ENCODE measurements at places on chromosomes 13 and 19.

DNA sequence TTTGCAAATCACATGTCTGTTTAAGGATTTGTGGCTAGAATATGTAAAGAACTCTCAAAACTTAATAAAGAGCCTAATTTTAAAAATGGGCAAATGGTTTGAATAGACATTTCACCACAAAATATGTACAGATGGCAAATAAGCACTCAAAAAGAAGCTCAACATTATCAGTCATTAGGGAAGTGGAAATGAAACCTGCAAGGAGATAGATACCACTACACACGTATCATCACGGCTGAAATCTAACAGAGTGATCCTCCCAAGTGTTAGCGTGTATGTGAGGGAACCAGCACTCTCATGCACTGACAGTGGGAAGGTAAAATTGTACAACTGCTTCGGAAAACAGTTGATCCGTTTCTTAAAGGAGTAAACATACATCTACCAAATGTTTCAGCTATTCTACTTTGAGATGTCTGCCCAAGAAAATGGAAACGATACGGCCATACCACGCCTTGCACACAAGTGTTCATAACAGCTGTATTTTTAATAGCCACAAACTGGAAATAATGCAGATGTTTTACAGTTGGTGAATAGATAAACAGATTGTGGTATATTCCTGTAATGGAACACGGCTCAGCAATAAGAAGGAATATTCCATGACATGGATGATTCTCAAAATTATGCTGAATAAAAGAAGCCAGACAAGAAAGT, 14.5 kb downstream of the ARHGEF7 start:
- no peak for DNase-seq

DNA sequence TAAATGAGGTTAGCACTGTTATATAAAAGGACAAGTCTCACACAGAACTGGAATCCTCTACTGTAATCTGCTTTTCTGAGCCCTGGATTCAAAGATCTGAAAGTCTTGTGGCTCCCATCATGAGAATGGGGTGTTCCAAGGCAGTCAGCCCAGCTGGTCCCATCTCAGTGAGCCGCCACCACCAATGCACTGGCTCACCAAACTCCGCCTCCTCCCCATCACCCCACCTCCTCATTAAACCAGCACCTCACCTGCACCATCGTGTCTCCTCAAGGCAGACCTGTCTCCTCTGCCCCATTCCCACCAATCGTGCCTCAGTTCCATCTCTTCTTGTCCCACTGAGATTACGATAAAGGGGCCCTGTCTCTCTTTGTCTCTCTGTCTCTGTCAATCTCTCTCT, 166.7 kb downstream of the USP12 start:
- no peak for DNase-seq

DNA sequence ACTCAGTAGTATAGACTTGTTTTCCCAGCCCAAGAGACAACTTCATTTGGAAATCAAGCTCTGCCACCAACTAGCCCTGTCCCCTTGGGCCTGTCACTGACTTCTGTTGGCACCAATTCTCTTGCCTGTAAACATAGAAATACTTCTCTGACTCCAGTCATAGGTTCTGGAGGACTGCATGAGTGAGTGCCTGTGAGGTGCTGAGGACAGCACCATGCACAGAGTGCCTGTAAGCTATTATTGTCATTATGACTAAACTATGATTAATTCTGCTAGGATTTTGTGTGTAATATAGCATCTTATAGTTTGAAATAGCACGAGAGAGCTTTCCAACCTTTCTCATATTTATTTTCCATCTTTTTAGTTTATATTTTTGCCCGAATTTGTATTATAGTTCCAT, 247.9 kb downstream of the MYO16 start:
- DNase-seq: no peak

- DNase-seq: no peak
Observed at GRCh38 chr13:52701728-52702465, 37.7 kb downstream of the CNMD start.

GRCh38 chr19:29806098-29806866, 5.5 kb upstream of the CCNE1 start:
- peak; percentile 86 for DNase-seq

GRCh38 chr19:51916167-51916566, 11.1 kb upstream of the ZNF613 start:
- no peak for DNase-seq

- no peak for DNase-seq
Observed at GRCh38 chr13:37706041-37706440, 107.5 kb upstream of the POSTN start.

DNA sequence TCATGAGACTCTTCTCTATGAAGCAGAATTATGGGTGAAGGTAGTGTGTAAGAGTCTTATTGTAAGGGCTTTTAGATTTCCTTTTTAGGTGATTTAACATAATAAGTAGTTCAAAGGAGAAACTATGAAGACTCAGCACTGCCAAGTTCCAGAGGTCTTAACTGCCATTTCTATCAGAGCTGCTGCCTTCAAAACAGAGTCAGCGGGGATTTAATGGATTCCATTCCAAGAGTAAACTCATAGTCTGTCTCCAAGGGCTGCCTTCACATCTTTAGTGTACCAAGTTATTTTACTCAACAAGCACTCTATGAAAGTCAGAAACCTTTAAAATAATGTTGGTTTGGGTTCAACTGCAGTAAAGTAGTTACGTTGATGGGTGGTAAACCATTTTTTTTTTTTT, 289.6 kb upstream of the HTR2A start:
- no peak for DNase-seq

DNA sequence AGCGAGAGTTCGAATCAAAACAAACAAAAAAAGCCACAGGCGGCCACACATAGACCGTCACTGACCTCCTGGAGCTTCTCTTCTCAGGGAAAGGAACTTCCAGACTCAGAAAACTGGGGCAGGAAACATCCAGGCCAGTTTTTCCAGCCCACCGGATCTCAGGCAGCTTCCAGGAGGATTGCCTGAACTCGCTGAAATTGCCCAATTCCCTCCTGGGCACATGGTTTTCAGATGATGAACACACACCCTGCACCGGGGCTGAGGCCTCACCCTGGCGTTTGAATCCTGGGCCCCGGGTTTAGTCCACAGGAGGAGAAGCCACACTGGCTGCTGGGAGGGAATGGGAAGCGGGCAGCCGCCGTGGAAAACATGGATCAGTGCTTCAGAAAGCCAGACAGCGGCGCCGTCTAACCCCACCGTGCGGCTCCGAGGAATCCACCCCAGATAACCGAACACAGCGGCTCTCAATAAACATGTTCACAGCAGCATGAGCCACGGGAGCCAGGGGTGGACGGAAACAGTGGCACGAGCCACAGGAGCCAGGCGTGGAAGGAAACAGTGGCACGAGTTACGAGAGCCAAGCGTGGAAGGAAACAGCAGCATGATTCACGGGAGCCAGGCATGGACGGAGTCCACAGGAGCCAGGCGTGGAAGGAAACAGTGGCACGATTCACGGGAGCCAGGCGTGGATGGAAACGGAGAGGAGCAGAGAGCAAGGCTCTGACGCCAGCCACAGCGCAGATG, 18.2 kb upstream of the PTBP1 start:
- peak; percentile 61 for DNase-seq

DNA sequence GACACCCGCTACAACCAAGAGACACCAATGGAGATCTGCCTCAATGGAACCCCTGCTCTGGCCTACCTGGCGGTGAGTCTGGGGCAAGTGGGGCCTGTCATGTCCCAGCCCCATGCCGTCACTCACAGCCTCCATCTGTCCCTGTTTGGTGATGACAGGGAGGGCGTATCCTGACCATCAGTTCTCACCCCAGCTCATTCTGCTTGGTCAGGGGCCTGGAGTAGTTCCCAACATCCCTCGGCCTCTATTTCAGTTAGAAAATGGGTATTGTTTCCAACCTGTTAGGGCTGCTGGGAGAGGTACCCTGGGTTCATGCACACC, 18.2 kb downstream of the HIPK4 start:
- DNase-seq: no peak

DNA sequence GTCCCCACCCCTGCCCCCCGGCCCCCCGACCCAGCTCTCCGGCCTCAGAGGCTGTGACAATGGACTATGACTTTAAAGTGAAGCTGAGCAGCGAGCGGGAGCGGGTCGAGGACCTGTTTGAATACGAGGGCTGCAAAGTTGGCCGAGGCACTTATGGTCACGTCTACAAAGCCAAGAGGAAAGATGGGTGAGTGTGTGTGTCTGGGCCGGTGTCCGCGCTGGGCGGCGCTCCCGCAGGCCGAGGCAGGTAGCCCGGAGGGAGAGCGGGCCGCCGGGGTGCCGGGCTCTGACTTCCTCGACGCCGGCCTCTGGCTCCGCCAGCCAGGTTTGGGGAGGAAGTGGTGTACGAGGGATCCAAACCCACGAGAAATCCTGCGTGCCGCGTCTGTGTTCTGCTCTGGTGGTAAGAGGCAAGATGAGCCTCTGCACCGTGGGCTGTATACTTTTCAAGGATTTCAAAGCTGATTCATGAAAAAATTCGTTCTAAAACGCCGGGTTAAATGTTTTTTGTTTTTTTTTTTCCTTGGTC, 718 bp downstream of the CDK8 start:
- DNase-seq: peak; percentile 62

- peak; percentile 56 for DNase-seq
Observed at GRCh38 chr19:50794074-50794875, 4.1 kb downstream of the ACP4 start.

DNA sequence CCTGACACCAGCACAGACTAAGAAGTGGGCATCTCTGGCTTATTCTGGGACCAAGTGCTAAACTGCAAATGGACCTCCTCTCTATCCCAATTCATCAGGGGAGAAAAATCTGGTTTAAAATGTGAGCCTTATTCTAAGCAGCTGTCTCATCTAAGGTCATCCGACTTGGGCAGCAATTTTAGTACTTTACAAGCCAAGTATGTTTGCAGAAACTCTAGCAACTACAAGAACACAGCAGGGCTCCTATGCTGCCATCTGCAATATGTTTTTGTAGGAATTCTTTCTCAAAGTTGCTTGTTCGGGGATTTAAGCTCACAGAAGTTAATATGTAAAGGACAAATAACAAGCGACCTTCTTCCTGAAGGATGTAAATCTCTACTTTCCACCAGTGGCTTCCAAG, 113.1 kb downstream of the FOXO1 start:
- no peak for DNase-seq

- no peak for DNase-seq
Observed at GRCh38 chr19:5624018-5624663, 1.3 kb downstream of the SAFB start.

DNA sequence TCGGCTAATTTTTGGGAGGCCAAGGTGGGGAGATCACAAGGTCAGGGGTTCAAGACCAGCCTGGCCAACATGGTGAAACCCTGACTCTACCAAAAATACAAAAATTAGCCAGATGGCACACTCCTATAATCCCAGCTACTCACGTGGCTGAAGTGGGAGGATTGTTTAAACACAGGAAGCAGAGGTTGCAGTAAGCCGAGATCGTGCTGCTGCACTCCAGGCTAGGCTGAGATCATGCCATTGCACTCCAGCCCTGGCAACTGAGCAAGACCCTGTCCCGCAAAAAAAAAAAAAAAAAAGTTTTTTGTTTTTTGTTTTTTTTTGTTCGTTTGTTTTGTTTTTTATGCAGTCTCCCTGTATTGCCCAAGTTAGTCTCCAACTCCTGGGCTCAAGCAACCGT, 21.2 kb downstream of the MAST1 start:
- no peak for DNase-seq

GRCh38 chr13:107441279-107441678, 774.1 kb downstream of the LIG4 start:
- DNase-seq: no peak

DNA sequence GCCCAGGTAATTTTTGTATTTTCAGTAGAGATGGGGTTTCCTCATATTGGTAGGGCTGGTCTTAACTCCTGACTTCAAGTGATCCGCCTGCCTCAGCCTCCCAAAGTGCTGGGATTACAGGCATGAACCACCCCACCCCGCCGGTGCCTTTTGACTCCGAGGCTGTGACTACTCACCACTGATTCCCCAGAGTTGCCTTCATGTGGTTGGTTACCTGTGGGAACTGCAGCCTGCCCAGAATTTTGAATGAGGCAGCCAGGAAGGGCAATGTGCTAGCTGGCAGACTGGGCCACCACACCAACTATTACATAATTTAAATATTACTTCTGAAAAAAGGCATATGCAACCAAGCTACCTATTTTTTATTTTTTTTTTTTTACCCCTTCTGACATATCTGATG, 42.8 kb downstream of the N4BP2L2 start:
- DNase-seq: no peak

DNA sequence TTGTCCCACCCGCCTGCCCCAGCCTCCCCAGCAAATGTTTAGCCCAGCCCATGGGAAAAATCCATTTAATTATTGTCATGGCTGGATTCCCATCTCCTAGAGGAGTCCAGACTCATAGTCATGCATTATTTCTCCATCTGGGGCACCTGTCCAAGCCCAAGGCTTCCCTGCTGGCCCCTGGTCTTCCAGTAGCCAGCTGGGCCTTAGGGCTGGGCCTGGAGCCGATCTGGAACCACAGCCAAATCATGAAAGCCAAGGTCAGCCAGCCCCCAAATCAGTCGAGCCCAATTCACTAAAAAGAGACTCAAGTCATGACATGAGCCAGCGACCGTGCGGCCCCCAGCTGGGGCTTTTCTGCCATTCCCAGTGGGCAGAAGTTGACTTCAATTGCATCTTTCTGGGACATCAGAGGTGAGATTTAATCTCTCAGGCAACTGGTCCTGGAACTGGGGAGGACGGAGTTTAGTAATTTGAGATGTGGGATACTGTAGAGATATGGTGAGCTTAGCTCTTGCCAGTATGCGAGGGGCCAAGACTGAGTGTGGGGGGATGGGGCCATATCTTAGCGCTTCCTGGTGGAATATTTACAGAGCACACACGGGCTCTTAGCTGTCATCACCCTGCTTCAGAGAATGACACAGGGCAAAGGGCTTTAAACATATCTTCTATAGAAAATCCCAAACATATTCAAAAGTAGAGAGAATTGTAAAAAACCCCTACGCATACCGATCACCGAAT, 9.4 kb upstream of the PGLYRP2 start:
- DNase-seq: no peak

GRCh38 chr19:14494910-14495671, 836 bp downstream of the GIPC1 start:
- no peak for DNase-seq

- no peak for DNase-seq
Observed at GRCh38 chr13:25886438-25887214, 165.2 kb downstream of the SHISA2 start.

DNA sequence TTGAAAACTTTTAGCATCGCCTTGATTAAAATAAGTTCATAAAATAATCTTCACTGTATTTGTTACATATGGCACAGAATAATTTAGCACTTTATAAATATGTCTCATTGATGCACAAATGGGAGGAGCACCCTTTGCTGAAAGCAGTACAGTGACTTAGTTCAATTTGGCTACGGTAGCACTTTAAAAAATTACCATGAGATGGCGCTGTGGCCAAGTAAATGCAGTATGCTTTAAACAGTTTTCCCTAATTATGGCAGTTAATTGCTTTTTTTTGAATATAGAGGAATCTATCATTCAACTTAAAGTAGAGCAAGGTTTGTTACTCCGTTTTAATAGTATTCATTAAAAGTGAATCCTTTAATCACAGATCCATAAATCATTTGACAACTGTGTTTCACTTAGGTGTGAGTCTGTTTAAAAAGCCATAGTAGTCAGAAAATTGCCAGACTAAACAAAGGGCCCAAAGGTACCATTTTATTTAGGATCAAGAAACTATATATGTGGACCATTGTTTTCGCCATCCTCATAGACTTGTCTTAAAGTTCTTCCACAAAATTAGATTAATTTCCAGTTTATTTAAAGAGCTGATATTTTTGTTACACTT, 34.7 kb upstream of the ESD start:
- DNase-seq: peak; percentile 46

- peak; percentile 31 for DNase-seq
Observed at GRCh38 chr13:39106216-39107005, 68.2 kb downstream of the NHLRC3 start.
